Sigmoid colon (tissue), 7 donors: ENCODE measurements at places on chromosomes 7 and 10. TPM values are rescaled to one million over a fixed set of nuclear protein-coding genes. Genes with fewer than 3 reads are reported as not detected.

DNA sequence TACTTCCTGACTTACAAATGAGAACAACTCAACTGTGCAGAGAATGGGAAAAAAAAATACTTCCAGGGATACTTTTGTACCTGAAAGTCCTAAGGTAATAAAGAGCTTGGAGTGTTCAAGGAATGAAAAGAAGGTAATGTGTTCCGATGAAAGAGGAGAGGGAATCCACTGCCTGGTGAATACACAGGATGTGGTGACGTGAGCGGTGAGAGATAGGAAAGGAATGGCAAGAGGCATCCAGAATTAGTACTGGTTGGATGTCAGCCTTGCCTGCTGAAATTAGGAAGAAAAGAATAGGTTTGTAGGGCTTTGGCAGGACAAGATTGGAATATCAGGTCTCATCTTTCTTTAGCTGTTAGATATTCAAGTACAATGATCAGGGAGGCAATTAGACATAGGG is 347.7 kb downstream of the POM121L12 start:
- H3K4me3 ChIP-seq: no peak overlapping the region
- no peak for DNase-seq

DNA sequence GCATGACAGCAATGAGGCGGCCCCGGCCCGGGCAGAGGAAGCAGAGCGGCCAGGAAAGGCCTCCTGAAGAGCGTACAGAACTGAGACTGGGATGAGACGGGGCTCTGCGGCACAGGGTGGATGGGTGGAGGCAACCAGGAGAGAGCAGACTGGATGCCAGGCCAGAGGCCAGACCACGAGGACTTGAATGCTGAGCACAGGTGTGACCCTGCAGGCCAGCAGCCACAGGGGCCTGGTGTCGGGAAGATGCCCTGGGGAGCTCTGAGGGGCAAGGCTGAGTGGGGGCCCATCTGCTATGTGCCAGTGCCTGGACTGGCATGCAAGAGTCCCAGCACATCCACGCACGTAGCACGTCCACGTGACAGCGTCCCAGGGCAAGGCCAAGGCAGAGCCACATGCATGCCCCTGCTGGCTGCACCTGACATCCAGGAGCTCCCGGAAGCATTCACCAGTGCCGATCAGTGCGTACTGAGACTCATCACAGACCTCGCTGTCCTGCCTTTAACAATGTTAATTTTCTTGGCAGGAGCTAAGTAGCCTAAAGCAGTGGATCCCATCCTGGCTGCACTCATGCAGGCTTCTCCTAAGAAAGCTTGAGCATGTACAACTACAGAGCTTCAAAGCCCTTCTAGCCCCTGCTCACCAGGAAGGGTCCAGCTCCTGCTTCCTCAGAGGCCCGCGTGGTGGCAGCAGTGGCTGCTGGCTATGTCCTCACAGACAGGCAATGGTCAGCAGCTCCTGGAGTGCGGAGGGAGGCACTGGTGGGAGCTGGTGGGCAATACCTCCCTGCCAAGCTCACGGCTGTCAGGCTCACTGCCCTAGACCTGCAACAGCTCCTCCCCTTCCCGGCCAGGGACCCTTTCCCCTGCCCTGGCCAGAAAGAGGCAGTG is 18.0 kb downstream of the GRID1 start:
- no peaks in the 10 kb centered on the region for H3K27me3 ChIP-seq
- peak; percentile 46 for DNase-seq
- H3K4me3 ChIP-seq: no peak overlapping the region
- H3K4me1 ChIP-seq: no peaks in the 10 kb centered on the region
- H3K27ac ChIP-seq: no peak overlapping the region

DNA sequence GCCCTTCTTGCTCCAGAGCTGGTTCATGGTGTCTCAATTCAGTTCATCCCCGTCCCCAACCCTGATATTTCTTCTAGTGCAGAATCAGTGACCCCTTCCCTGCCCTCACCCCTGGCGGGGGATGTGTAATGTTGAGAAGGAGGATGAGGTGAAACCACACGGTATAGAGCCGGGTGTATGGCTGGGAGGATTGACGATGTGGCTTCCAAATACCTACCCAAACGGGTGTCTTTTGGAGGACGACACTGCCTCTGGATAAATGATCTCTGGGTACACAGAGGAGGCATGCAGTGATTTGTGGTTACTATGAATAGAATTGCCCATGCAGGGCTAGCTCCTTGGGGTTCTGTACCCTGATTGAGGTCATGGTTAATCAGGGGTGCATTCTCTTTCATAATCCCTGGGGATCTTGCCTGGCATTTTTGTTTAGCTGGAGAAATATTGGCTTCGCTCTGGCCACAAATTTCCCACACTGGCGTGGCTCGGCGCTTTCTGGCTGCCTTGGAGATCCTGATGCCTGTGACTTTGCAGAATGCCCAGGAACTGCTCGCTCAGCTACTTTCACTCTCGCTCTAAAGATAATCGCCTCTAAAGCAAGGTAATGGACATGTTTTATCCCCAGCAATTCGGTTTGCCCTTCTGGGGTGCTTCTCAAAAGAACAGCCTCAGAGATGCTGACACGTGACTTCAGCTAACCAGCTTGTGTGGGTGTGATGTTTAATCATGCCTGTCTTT is 89.2 kb downstream of the RBM20 start:
- H3K4me1 ChIP-seq: no peaks in the 10 kb centered on the region
- peak overlapping the region; percentile 18 for H3K4me3 ChIP-seq
- H3K27me3 ChIP-seq: no peaks in the 10 kb centered on the region
- H3K36me3 ChIP-seq: no peaks in the 10 kb centered on the region

DNA sequence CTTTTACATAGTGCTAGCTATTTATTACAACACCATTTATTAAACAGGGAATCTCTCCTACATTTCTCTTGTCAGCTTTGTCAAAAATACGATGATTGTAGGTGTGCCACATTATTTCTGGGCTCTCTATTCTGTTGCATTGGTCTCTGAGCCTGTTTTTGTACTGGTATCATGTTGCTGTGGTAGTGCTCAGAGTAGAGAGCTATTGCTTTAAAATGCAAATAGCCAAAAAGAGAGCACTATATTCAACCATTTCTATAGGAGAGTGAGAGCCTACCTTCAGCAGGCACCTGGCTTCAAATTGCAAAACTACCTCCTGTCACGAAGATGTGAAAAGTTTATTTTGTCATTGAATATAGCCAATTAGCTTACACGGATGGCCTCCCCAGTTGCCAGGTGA is 8.1 kb downstream of the ZNF92 start:
- H3K36me3 ChIP-seq: no peaks in the 10 kb centered on the region
- H3K4me1 ChIP-seq: no peaks in the 10 kb centered on the region
- no peaks in the 10 kb centered on the region for H3K27me3 ChIP-seq
- no peak overlapping the region for H3K27ac ChIP-seq
- H3K4me3 ChIP-seq: no peak overlapping the region

The CDNF gene
- polyA plus RNA-seq: not detected

- no peak overlapping the region for H3K4me3 ChIP-seq
- DNase-seq: no peak
- no peak overlapping the region for H3K27ac ChIP-seq
- no peaks in the 10 kb centered on the region for H3K4me1 ChIP-seq
Observed at GRCh38 chr7:19079066-19079465, 38.4 kb downstream of the TWIST1 start.

The LRRC61 gene
- 18.6 TPM for polyA plus RNA-seq

GRCh38 chr7:127954357-127954748 is 76.9 kb downstream of the LRRC4 start:
- no peaks in the 10 kb centered on the region for H3K36me3 ChIP-seq
- no peaks in the 10 kb centered on the region for H3K27me3 ChIP-seq
- H3K4me3 ChIP-seq: no peak overlapping the region
- peaks cover 30% of the 10 kb centered on the region for H3K4me1 ChIP-seq

GRCh38 chr10:104332243-104333031 is 5.8 kb downstream of the ITPRIP start:
- DNase-seq: peak; percentile 50
- peaks cover 100% of the 10 kb centered on the region for H3K4me1 ChIP-seq
- no peaks in the 10 kb centered on the region for H3K27me3 ChIP-seq
- no peaks in the 10 kb centered on the region for H3K36me3 ChIP-seq
- H3K27ac ChIP-seq: peak overlapping the region; percentile 78
- no peak overlapping the region for H3K4me3 ChIP-seq

The SPDYE1 gene
- not detected for polyA plus RNA-seq

The VOPP1 gene
- 59.5 TPM for polyA plus RNA-seq

The ANKRD7 gene
- not detected for polyA plus RNA-seq

GRCh38 chr10:98078774-98079173 is 48.4 kb upstream of the CRTAC1 start:
- no peak overlapping the region for H3K27ac ChIP-seq
- H3K4me3 ChIP-seq: no peak overlapping the region
- no peaks in the 10 kb centered on the region for H3K4me1 ChIP-seq
- no peaks in the 10 kb centered on the region for H3K36me3 ChIP-seq
- no peaks in the 10 kb centered on the region for H3K27me3 ChIP-seq

DNA sequence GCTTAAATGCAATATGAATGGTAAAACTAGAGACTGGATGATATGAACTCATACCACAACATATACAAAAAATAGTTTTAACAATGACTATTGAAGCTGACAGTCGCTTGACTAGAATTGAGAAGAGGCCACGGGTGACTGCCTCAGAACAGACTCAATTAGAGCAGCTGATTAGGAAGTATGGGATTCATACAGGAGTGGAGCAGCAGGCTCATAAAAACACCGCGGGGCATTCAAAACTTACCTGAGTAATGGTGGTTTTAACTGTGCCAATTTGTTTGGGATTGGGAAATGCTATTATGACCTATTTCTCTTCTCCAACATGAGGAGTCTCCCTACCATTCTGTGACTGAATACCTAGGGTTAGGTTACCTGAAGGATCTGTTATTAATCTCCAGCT is 2.1 kb downstream of the CADPS2 start:
- no peak for DNase-seq
- H3K36me3 ChIP-seq: no peaks in the 10 kb centered on the region
- H3K4me1 ChIP-seq: no peaks in the 10 kb centered on the region
- H3K4me3 ChIP-seq: no peak overlapping the region
- H3K27ac ChIP-seq: no peak overlapping the region

The FAM13C gene
- 0.92 TPM for polyA plus RNA-seq

The ATAD1 gene
- 6.9 TPM for polyA plus RNA-seq

- no peaks in the 10 kb centered on the region for H3K27me3 ChIP-seq
- peaks cover 22% of the 10 kb centered on the region for H3K4me1 ChIP-seq
- H3K36me3 ChIP-seq: no peaks in the 10 kb centered on the region
- no peak for DNase-seq
Observed at GRCh38 chr7:140870003-140870402, 54.7 kb downstream of the BRAF start.

DNA sequence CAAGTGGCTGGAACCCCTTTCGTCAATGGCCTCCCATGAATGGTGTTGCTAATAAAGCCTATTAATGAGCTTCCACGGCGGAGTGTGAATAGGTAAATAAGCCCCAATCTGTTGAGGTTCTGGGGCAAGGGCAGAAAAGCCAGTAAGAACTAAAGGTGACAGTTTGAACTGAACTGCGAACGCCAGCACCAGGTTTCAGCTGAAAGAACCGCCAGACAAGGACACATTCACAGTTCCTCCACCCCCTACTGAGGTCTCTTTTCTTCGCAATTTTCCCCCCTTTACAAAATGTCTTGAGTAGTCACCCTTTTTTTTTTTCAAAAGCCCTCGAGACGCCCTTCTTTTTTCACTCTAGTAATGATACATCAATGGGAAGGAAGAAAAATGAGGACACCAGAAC is 2.4 kb upstream of the FGFR2 start:
- H3K4me1 ChIP-seq: no peaks in the 10 kb centered on the region
- H3K27me3 ChIP-seq: no peaks in the 10 kb centered on the region

The COL1A2 gene
- polyA plus RNA-seq: 104 TPM

DNA sequence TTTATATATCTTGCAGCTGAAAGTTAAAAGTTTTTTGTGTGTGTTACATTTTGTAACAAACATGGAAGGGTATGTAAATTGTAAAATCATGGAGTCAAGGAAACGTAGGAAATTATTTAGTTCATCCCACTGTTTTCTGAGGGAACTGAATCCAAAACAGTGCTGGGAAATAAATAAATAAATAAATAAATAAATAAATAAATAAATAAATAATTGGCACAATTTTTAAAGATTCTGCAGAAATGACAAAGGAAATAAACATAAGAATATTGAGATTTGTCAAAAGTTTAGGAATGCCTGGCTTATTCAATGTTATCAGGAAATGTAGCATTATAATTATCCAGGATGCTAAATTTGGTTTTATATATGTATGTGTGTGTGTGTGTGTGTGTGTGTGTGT is 91.4 kb upstream of the AGBL3 start:
- peaks cover 69% of the 10 kb centered on the region for H3K4me1 ChIP-seq
- no peak for DNase-seq
- H3K27ac ChIP-seq: peak overlapping the region; percentile 80
- no peaks in the 10 kb centered on the region for H3K27me3 ChIP-seq

GRCh38 chr7:37069336-37069735 is 345.0 kb upstream of the AOAH start:
- DNase-seq: no peak
- no peak overlapping the region for H3K27ac ChIP-seq
- H3K4me3 ChIP-seq: no peak overlapping the region
- no peaks in the 10 kb centered on the region for H3K27me3 ChIP-seq
- H3K4me1 ChIP-seq: no peaks in the 10 kb centered on the region
- H3K36me3 ChIP-seq: no peaks in the 10 kb centered on the region

- H3K27ac ChIP-seq: no peak overlapping the region
- no peaks in the 10 kb centered on the region for H3K4me1 ChIP-seq
- no peaks in the 10 kb centered on the region for H3K36me3 ChIP-seq
- no peak for DNase-seq
Observed at GRCh38 chr7:155618708-155619633, 25.5 kb upstream of the RBM33 start.

DNA sequence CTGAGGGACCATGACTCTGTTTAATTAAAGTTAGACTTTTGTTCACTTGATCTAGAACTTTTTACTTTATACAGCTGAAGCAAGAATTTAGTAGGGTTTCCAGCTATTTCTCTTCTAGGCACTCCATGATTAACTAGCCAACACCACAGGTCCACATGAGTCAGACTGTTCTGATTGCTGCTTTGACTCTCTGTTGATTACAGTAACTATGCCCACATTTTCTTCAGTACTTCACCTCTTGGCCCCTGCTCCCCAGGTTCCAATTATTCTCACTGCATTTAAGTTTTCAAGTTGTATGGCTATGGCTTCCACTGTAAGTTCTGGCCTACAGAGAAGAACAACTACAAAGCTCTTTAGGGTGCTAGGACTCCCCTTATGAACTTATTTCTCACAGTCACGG is 737.2 kb upstream of the IGFBP3 start:
- H3K4me1 ChIP-seq: no peaks in the 10 kb centered on the region
- H3K27ac ChIP-seq: no peak overlapping the region
- H3K36me3 ChIP-seq: no peaks in the 10 kb centered on the region
- DNase-seq: no peak

- no peaks in the 10 kb centered on the region for H3K27me3 ChIP-seq
- DNase-seq: no peak
- H3K27ac ChIP-seq: no peak overlapping the region
- no peak overlapping the region for H3K4me3 ChIP-seq
Observed at GRCh38 chr7:110775046-110775445, 315.9 kb upstream of the LRRN3 start.

DNA sequence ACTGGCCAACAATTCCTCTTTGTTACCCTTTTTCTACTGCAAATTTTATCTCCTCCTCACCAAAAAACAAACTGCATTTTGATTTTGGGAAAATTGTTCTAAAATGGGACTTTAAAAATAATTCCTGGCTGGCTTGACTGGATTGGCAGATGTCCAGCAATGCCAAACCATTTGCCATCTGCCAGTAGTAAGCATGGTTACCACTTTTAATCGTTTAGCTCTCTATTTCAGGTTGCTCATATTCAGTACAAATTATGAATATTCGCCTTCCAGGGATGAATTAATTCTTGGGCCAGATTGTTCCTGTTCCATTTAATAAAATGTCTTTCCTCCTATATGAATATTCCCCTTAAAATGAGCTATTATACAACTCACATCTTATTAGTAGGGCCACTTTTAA is 35.7 kb downstream of the SMNDC1 start:
- H3K4me3 ChIP-seq: no peak overlapping the region
- H3K36me3 ChIP-seq: no peaks in the 10 kb centered on the region

The ALOX5 gene
- 7.2 TPM for polyA plus RNA-seq

- H3K36me3 ChIP-seq: no peaks in the 10 kb centered on the region
- H3K27me3 ChIP-seq: no peaks in the 10 kb centered on the region
- no peak for DNase-seq
Observed at GRCh38 chr7:17101207-17101696, 197.2 kb upstream of the AHR start.
